ENCODE measurements at places on chromosomes 7 and 10.

DNA sequence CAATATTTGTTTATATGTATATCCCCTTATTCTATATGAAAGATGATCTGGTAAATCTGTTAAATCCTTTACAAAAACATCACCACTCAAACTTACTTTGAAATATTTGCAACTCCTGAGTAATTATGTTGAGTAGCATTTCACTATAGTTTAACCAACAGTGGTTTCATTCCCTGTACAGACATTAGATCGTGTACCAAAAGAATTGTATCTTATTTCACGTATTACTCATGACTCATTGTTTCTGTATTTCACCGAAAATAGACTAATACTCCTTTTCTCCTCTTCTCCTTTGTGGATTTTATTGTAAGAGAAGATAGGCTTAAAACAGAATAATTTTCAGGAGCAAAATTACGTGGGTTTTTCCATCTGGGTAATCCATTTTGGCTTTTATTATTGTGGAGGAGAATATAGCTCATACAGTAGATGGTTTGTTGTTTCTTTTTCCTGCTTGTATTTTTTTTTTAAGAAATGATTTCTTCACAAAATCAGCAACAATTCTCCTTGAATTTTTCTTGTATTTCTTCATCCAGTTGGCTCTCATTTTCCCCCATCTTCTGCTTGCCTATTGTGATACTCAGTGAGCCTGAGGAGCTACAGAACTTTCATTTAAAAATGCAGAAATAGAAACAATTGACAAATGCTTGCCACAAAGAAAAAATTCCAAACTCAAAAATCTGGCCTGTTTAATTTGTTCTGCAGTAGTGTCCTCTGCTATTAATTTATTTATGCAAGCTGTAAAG, 90.6 kb upstream of the OIT3 start:
- DNase-seq = no peak

GRCh38 chr10:132061030-132061429, 4.7 kb upstream of the JAKMIP3 start:
- DNase-seq = no peak

- DNase-seq = no peak
Observed at GRCh38 chr10:7541137-7542087, 125.4 kb downstream of the ITIH5 start.

- DNase-seq = no peak
Observed at GRCh38 chr7:2281541-2281940, 32.7 kb downstream of the SNX8 start.

DNA sequence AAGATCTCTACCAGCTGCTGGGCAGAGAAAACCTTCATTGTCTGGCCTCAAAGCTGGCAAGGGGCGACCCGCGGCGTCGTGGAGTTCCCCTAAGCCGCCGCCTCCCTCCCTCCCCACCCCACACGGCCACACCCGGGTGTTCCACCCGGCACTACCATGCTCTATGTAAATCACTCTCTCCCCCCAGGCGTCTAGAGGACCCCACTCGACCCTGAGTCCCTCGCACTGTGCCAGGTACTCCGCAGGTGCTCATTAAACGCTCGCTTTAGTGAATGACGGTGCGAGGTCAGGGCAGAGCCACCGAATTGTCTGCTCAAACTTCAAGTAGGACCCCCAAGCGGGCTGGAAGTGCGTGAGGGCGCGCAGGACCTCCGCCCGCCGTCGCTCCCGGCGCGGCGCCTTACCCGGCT, 628 bp downstream of the PARP12 start:
- DNase-seq = peak; percentile 62

- no peak for DNase-seq
Observed at GRCh38 chr7:77475181-77475580, 59.0 kb upstream of the GSAP start.

DNA sequence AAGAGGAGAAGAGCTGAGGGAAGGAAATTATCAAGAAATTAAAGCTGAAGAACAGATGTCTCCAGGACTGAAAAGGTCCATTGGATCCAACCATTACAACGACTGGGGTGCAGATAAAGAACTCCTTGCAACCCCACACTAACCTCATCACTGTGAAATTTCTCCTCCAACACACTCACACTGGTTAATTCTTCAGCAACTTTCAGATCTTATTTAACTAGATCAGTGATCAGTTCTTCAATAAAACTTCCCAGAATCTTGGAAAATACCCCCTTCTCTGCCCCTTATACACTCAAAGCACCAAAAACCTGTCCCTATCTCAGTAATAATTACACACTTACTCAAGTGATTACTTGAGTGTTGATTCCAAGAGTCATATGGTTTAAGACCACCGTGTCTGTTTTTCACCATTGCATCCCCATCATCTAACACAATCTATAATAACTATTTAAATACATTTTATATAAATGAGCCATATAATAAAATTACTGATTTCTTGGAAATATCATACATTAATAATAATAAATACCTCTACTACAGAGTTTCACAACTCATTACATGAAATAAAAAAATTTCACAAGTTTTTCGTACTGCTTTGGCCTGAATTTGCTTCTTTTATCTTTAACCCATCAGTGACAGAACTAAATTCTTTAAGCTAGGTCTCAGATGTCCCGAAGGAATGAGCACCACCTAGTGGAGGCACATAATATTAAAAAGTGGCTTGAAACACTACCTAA, 123.7 kb downstream of the MPP7 start:
- DNase-seq = no peak

DNA sequence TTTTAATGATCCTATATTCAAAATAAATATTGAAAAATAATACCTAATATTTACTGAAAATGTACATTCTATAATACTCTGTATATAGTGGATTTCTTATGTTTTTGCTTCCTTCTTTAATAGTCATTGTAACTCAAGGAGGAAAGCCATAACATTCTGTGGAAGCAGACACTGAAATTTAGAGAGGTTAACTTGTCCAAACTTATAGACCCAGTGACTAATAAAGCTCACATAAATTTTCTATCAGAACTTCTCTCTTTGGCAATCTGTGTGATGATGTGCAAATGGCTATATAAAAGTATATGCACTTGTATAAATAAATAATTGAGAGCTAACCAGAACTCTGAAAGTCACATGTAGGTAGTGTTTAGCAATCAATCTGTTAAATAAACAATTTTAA, 26.1 kb downstream of the GNAT3 start:
- DNase-seq = no peak

GRCh38 chr7:44265728-44266127, 59.7 kb downstream of the CAMK2B start:
- DNase-seq = no peak

- DNase-seq = no peak
Observed at GRCh38 chr10:43772171-43772570, 123.5 kb upstream of the ZNF32 start.

DNA sequence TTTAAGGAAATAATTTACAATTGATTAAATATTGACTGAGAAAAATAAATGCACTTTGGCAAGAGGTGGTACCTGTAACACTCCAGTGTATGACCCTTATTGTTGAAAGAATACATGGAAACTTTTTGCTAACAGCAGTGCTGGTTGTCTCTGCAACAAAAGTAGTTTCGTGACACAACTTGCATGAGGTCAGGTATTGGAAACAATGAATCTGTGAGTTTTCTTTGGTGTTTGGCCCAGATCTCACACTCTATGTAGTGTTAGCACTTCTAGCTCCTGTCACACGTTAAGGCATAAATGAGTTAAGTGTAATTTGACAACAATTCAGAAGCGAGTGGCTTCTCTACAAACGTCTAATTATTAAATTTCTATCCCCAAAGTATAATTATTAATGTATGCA, 137.7 kb upstream of the MDFIC start:
- no peak for DNase-seq

DNA sequence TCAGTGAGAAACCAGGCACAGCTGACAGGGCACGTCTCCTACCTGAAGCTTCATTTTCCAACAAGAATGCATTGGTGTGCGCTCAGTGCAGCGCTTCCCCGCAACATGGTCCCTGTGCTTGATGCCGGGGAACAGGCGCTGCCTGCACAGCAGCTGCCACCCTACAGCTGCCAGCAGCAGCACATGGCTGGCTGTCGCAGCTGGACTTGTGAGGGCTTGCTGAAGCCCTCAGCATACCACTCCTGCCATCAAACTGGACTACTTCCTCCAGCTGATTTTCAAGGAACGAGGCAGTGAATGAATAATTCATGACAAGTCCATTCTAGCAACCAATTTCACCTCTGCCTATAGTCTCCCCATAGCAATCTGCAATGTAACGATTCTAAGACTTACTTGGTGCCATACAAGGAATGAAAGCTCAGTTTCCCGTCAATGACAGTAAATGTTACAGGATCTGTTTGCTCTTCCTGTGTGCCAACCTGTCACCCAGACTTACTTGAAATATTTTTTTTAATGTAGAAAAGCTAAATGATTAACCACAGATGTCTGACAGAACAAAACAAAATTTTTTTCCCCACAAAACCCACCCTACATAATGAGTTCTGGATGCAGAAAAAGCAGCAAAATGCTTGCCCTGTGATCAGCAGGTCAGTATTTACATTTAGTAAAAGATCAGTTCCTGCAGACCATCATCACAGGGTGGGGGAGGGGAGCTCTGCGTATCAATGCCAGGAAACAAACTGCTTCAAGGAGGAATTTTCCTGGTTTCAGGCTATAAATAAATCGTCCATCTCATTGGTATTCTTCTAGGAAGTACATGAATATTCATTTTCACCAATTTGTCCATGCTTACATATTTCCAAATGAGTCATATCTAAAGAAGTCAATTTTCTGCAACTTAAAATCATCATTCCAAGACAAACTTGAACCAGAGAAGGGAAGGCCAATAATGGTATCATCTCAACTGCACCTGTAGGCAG, 140.6 kb downstream of the ALOX5 start:
- no peak for DNase-seq

DNA sequence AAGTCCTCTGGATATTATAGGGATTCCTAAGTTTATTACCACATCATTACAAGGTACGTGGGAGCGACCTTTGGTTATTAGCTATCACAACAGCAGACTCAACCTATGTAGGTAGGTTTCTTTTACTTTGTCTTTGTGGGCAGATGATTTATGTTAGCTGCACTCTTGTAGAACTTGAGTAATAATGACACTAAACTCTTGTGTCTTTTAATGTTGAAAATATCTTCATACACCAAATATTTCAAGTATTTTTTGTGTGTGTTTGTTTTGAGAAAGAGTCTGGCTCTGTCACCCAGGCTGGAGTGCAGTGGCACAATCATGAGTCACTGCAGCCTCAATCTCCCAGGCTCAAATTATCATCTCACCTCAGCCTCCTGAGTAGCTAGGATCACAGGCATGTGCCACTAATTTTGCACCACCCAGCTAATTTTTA, 19.2 kb upstream of the SUPV3L1 start:
- DNase-seq = no peak

- DNase-seq = no peak
Observed at GRCh38 chr7:100247152-100247757, 27.5 kb downstream of the PVRIG start.

- no peak for DNase-seq
Observed at GRCh38 chr10:72308320-72308987, 34.7 kb downstream of the DDIT4 start.

GRCh38 chr7:124698964-124699363, 66.6 kb downstream of the GPR37 start:
- DNase-seq = no peak

DNA sequence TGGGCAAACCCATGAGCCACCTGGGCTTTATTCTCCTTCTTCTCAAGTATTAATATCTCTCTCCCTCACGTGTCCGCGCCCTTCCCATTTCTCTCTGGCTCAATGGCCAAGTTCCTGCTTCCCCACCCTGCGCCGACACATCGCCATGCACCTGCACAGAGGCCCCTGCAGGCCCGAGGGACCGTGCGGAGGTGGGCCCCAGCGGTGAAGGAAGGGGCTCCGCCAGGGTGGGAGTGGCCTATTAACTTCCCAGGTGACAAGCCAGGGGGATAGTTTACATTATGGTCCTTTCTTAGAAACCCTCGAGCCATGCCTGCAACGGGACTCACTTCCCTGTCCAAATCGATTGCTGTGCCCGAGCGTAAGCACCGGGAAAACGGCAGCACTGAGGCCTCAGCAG, 110.0 kb upstream of the ADARB2 start:
- DNase-seq = no peak

GRCh38 chr10:28926932-28927331, 249.6 kb downstream of the BAMBI start:
- DNase-seq = no peak

GRCh38 chr10:124917428-124918190, 24.3 kb upstream of the ZRANB1 start:
- DNase-seq = peak; percentile 40

DNA sequence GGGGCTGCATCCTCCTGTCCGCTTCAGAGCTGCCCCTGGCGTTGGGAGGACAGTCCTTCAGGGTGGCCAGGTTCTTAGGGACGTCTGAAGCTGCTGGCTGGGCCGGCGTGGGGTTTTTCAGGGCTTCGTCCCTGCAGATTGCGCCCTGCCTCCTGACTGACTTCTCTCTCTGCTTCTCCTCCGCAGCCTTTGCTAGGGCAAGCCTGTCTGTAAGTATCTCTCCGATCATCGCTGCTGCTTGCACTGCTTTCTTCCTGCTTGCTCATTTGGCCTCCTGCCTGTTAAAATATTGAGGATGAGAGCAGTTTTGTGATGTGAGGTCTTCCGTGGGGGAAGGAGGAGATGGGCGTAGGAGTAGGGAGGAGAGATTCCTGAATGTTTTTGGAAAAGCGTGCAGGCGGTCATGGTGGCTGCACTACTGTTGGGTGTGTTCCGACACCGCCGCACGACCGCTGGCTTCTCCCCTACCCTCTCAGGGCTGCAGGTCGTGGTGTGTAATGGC, 25.3 kb downstream of the PFKFB3 start:
- DNase-seq = no peak

- no peak for DNase-seq
Observed at GRCh38 chr7:66748791-66749190, 8.3 kb downstream of the RABGEF1 start.

DNA sequence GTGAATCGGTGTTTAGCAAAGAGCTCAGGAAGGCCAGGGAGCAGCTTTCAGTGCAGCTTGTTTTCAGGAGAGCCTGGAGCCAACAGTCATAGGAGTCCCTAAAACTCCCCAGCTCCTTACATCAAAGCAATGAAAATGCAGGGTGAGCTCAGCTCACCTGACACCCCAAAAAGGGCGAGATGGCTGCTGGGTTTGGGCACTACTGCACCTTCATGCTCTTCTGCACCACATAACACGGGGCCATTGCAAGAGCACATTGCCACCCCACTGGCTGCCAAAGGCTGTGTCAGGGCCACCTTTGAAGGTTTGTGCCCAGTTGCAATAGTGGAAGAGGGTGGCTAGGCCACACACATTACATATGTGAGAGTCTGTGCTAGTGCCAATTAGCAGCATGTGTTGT, 25.0 kb upstream of the FRMD4A start:
- no peak for DNase-seq

DNA sequence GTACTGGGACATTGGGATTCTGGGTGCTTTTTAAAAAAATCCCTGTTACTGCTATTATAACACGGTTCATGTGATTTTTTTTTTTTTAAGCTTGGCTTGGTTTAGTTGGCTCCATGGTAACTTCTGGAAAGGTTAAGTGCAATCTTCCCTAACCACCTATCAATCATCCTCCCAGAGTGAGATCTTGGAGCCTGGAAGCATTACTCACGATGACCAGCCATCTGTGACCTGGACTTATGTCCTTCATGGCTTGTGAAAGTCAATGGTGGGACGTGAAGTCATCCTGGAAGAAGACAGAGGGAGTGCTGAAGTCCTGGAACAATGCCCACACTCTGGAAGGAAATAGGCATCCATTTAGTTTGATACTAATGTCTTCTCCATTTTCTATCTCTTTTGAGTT, 135.5 kb upstream of the FRMD4A start:
- DNase-seq = no peak

- no peak for DNase-seq
Observed at GRCh38 chr10:27530477-27530876, 26.4 kb downstream of the RAB18 start.

GRCh38 chr7:93461350-93461749, 113.2 kb downstream of the CALCR start:
- no peak for DNase-seq

- DNase-seq = no peak
Observed at GRCh38 chr10:129704786-129705525, 237.9 kb downstream of the MGMT start.

Data from activated CD4-positive, alpha-beta T cell treated with anti-CD3 and anti-CD28 coated beads, Interleukin-2, amount 50 U/mL, for 1 hour (primary cell).